ENCODE measurements at places on chromosomes 1 and 21. TPM values are rescaled to one million over a fixed set of nuclear protein-coding genes. Genes with fewer than 3 reads are reported as not detected.

Gene PLA2G2C
- not detected for total RNA-seq

Gene ARHGAP29
- total RNA-seq: 50.3 TPM

Gene ACTN2
- not detected for total RNA-seq

Gene DFFA
- 28.7 TPM for total RNA-seq

Gene GPR157
- 9.5 TPM for total RNA-seq

Gene MROH9
- total RNA-seq: under 0.01 TPM

Gene VAMP4
- total RNA-seq: 7.7 TPM

Gene EXTL1
- 6.0 TPM for total RNA-seq

Gene BCAN
- total RNA-seq: not detected

Gene AIRE
- not detected for total RNA-seq

Gene SERTAD4
- 31.1 TPM for total RNA-seq
